ENCODE measurements at places on chromosomes 2 and 18.

GRCh38 chr2:239013678-239013976 is 165.7 kb downstream of the TWIST2 start:
- DNase-seq, result no peak

- no peak for DNase-seq
Measured at GRCh38 chr2:186540941-186541340, 48.9 kb upstream of the ITGAV start.

GRCh38 chr18:24995056-24995455 is 356.9 kb downstream of the ZNF521 start:
- no peak for DNase-seq

DNA sequence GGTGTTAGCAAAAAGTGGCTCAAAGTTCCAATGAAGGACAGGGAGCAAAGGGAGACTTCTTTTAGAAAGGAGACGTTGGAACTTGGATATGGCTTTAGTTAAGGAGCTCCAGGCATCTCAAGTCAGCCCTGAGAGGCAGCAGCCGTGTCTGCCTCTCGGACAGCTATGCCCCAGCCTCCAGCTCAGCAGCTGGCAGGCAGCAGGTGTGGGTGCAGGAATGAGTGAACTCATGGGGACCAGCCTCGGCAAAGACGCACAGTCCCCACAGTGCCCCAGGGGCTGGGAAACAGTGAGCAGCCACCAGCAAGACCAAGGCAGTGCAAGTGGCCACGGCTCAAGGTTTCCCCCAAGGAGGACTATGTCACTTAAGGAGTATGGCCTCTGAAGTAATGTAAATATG is 1.6 kb upstream of the LRRFIP1 start:
- DNase-seq, result no peak

DNA sequence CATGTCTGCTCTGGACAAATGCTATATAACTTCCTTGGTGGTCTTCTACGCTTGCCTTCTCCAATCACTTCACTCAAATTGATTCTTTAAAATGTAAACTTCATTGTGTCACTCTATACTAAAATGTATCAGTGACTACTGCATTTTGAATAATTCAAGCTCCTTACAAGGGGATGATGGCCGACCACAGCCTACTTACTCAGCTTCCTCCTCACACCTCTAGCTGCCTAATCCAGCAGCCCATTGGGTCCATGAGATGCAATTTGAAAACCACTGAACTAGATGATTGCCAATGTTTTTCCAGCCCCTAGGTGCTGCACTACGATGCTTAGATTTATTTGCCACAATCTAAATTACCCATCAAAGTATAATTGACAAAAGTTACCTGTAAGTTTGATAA is 120.7 kb downstream of the CTAGE1 start:
- no peak for DNase-seq

Measured in activated T-cell treated with anti-CD3 and anti-CD28 coated beads, Interleukin-2, amount 50 U/mL, for 72 hours (primary cell).